ENCODE measurements at places on chromosomes 4 and X. TPM values are rescaled to one million over a fixed set of nuclear protein-coding genes. Genes with fewer than 3 reads are reported as not detected.

ZDHHC15 gene
- under 0.01 TPM for total RNA-seq

CCDC120 gene
- total RNA-seq: 0.86 TPM

DNA sequence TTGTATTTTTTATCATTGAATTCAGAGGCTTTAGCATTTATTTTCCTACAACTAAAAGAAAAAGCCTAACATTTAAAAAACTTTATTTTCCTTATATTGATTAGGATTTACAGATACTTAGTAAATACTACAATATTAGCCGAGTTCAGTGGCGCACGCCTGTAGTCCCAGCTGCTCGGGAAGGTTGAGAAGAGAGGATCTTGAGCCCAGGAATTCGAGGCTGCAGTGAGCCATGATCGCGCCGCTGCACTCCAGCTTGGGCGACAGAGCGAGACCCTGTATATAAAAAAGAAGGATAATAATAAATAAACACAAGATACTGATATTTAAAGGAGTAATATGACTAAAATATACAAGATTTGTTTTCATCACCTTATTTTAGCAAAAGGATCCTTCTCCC lies 681 bp upstream of the UPF3B start:
- DNase-seq: no peak

DNA sequence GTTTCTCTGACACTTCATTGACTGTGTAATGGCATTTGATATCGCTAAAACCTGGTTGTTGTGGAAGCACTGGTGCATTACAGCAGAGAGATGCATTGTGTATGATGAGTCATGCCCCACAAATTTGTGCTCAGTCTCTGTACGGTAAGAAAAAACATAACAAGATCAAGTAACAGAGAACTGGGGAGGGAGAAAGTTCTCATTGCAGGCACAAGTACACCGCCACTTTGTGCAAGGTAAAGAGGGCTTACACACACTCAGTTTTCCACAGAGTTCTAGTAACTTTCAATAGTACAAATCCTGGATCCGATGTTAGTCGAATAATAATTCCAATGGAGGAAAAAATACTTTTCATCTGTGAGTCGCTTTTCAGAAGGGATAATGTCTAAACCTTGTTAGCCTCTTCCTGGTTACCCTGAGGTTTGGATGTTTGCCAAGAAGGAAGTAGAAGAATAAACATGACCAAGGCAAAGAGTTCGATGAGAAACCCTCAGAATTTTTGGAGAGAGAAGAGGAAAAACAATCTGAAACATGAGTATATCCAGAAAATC lies 512.5 kb upstream of the SLIT2 start:
- DNase-seq: peak; percentile 90

- no peak for DNase-seq
Measured at GRCh38 chr4:8879574-8879973, 7.9 kb upstream of the HMX1 start.

DNA sequence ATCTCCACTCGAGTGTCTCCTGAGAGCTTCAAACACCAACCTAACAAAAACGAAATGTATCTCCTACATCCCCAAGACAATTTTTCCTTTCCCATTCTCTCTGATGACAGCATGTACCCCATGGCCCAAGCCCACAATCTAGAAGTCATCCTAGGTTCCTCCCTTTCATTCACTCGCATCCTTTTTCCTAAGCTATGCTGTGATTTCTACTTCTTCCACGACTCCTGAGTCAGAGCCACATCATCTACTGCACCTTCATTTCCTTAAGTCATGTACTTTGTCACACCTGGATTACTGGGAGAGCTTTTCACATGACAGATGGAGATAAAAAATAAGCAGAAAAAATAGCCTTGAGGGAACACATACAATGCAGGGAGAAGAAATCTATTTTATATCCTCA lies 20.1 kb downstream of the C4orf36 start:
- no peak for DNase-seq

DNA sequence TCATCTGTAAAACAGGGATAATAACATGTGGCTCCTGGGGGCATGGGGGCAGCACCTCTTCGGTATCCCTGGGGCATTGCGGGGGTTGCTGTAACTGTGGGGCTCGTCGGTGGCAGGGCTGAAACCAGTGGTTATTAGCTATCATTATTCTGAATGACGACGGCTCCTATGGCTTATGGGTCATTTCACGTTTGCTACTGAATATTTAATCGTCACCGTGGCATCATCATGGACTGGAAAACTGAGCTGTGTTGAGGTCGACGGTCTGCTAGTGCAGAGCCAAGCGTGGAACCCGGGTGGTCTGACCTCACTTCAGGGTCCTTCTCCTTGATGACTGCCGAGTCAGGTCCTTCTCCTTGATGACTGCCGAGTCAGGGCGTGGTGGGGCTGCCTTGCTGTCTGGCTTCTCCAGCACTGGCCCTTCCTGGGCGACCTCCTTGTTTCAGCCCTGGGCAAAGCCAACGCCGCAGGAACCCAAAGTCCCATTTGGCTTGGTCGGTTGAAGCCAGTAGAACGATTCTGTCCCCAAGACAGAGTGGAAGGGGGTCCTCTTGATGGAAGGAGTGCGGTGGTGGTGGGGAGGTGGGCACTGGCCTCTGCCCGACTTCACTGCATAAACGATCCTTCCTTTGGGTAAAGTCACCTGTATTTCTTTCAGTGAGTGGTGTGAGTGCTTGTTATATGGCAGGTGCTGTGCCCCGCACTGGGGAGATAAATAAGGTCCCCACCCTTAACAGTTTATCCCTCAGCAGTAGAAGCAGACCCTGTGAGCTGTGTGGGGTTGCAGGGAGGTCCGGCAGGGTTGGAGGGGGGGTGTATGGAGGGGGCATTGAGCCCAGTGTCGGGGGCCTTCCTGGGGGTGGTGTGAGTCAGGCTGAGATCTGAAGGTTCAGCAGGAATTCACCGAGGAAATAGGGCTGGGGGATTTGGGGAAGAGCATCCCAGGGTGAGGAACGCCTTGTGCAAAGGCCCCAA lies 40.8 kb downstream of the PSAPL1 start:
- no peak for DNase-seq

Measured in fibroblast of villous mesenchyme (primary cell).